ENCODE measurements at places on chromosomes 6 and 20. TPM values are rescaled to one million over a fixed set of nuclear protein-coding genes. Genes with fewer than 3 reads are reported as not detected.

Gene MYB
- total RNA-seq, result 0.13 TPM

Gene NR2E1
- not detected for total RNA-seq

Gene CTCFL
- total RNA-seq, result not detected

Gene CLIC5
- total RNA-seq, result not detected

Gene SIRPB1
- total RNA-seq, result 1.6 TPM

DNA sequence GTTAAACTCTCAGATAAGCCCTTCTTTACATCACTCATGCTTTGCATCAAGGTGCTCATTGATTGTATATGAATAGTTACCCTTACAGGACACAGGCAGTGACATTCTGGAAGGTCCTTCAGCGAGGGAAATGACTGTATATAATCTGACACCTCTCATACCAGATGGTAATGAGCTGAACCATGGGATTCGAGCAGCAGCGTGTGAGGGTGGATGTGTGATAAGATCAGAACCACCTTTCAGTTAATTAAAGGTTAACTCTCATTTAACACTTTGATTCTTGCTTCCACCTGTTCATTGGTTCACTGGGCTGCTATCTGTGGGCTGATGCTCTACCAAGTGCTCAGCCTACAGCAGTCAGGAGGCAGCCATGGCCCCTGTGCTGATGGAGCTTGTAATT lies 24.2 kb downstream of the NEDD9 start:
- DNase-seq, result no peak
- peaks cover 17% of the 10 kb centered on the region for H3K36me3 ChIP-seq
- no peak overlapping the region for H3K4me3 ChIP-seq
- H3K4me1 ChIP-seq, result peaks cover 93% of the 10 kb centered on the region
- H3K27ac ChIP-seq, result peak overlapping the region; percentile 96

DNA sequence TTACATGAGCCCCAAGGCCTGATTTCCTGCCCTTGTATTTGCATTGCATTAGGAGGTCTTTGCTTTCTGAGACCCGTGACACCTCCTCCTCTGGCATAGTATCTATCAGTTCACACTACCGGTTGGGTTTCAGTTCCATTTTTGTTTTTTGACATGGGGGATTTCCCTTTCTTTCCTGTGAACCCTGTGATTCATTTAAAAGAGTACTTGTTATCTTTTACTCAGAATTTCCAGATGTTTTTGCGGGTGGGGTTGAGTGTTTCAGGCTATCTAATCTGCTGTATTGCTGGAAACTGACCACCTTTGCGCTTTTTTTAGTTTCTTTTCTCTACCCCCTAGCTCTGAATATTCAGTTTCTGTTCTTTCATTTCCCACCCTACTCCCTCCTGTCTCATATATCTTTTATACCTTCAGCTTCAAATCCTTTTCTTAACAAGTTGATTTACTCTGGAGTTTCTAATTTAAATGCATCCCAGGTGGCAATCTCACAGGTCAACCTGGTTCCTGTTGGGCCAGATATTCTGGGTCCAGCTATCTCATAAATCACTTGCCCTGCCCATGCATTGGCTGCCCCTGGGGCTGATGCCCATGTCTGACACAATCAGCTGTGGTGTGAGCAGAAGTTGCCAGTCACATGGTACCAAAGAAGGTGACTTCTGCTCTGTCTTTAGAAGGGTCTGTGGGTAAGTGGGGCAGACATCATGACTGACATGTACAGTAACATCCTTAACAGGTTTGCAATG lies 14.3 kb upstream of the NCOA3 start:
- no peak overlapping the region for H3K4me3 ChIP-seq
- H3K27ac ChIP-seq, result no peak overlapping the region
- no peaks in the 10 kb centered on the region for H3K36me3 ChIP-seq

GRCh38 chr6:29853245-29853644 lies 25.6 kb downstream of the HLA-G start:
- H3K4me1 ChIP-seq, result no peaks in the 10 kb centered on the region
- H3K27ac ChIP-seq, result no peak overlapping the region
- H3K36me3 ChIP-seq, result no peaks in the 10 kb centered on the region
- no peak overlapping the region for H3K4me3 ChIP-seq

GRCh38 chr20:17138237-17138636 lies 88.6 kb upstream of the PCSK2 start:
- DNase-seq, result no peak
- no peaks in the 10 kb centered on the region for H3K27me3 ChIP-seq
- no peak overlapping the region for H3K4me3 ChIP-seq
- no peak overlapping the region for H3K27ac ChIP-seq
- no peaks in the 10 kb centered on the region for H3K4me1 ChIP-seq

- DNase-seq, result no peak
- H3K4me1 ChIP-seq, result no peaks in the 10 kb centered on the region
- H3K36me3 ChIP-seq, result no peaks in the 10 kb centered on the region
- no peak overlapping the region for H3K4me3 ChIP-seq
- peaks cover 69% of the 10 kb centered on the region for H3K27me3 ChIP-seq
- H3K27ac ChIP-seq, result no peak overlapping the region
Observed at GRCh38 chr6:44285552-44286284, 15.5 kb downstream of the TMEM151B start.

- H3K27me3 ChIP-seq, result no peaks in the 10 kb centered on the region
- peaks cover 28% of the 10 kb centered on the region for H3K4me1 ChIP-seq
- no peak overlapping the region for H3K4me3 ChIP-seq
- H3K36me3 ChIP-seq, result no peaks in the 10 kb centered on the region
- no peak for DNase-seq
Observed at GRCh38 chr20:8527998-8528723, 396.1 kb downstream of the PLCB1 start.

GRCh38 chr20:47922269-47922668 lies 137.0 kb upstream of the SULF2 start:
- no peaks in the 10 kb centered on the region for H3K27me3 ChIP-seq
- DNase-seq, result no peak
- H3K4me1 ChIP-seq, result peaks cover 41% of the 10 kb centered on the region
- H3K27ac ChIP-seq, result peak overlapping the region; percentile 93

GRCh38 chr6:93177438-93177837 lies 241.9 kb downstream of the EPHA7 start:
- no peak overlapping the region for H3K4me3 ChIP-seq
- no peaks in the 10 kb centered on the region for H3K36me3 ChIP-seq
- no peak for DNase-seq
- peaks cover 9% of the 10 kb centered on the region for H3K4me1 ChIP-seq
- H3K27ac ChIP-seq, result no peak overlapping the region
- H3K27me3 ChIP-seq, result no peaks in the 10 kb centered on the region

DNA sequence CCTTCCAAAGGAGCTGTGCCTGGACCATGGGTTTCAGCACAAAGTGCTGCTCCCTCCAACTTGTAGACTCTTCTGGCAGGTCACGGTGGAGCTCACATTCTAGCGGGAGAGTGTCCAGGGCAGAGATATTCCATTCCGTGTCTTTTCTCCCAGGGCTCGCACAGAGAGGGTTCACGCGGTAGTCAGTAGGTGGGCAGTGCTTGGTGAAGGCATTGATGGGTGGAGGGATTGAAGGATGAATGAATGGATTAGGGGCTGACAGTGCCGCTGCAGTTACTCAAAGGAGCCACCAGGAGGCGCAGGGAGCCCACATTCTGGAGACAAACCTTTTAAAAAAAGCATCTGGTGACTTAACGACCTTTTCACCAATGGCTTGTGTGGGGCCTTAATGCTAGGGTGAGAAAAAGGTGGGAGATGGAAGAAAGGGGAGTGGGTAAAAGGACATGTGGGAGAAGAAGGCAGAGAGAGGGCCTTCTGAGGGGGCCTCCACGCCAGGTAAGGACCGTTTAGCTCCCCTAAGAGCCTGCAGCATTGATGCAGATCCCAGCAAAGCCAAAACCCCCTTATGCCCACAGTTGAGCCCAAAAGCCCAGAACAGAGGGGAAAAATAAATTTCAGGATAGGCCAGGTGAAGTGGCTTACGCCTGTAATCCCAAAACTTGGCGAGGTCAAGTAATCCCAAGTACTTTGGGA lies 17.5 kb upstream of the FAM110A start:
- H3K4me1 ChIP-seq, result no peaks in the 10 kb centered on the region
- no peaks in the 10 kb centered on the region for H3K36me3 ChIP-seq
- H3K27ac ChIP-seq, result no peak overlapping the region
- no peak overlapping the region for H3K4me3 ChIP-seq
- peaks cover 30% of the 10 kb centered on the region for H3K27me3 ChIP-seq

- no peak overlapping the region for H3K27ac ChIP-seq
- peaks cover 11% of the 10 kb centered on the region for H3K4me1 ChIP-seq
- no peak overlapping the region for H3K4me3 ChIP-seq
- no peaks in the 10 kb centered on the region for H3K27me3 ChIP-seq
- no peaks in the 10 kb centered on the region for H3K36me3 ChIP-seq
- DNase-seq, result no peak
Observed at GRCh38 chr6:112846681-112847080, 499.6 kb downstream of the RFPL4B start.

DNA sequence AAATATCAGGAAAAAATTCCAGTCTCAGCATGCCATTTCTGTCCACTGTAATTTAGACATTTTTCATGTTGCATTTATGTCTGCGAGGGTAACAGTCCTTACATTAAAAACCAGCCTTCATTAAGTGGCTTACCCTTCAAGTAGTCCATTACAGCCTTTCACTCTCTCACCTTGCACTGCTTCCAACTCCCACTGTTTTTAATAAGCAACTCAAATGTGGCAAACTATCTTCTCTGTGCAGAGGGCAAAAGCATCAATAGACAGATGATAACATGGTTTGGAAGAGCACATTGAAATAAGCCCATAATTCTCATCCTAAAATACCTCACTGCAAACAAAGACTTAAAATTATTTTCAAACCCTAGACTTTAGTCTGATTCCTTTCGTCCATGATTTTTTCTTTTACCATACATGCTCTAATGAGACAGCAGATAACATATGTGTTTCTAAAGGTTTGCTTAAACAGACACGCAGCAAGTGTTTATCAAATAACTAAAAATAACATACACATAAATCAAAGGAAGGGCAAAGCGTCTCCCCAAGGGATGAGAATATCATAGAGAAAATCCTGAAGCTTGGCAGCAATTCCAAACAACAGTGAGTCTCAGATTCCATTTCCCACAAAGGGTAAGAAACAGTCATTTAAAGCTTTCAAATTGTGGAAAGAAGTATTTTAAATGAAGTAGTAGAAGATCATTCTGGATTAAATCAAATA lies 130.4 kb downstream of the PTPRK start:
- no peaks in the 10 kb centered on the region for H3K36me3 ChIP-seq
- H3K27me3 ChIP-seq, result no peaks in the 10 kb centered on the region
- DNase-seq, result no peak
- H3K4me3 ChIP-seq, result no peak overlapping the region

DNA sequence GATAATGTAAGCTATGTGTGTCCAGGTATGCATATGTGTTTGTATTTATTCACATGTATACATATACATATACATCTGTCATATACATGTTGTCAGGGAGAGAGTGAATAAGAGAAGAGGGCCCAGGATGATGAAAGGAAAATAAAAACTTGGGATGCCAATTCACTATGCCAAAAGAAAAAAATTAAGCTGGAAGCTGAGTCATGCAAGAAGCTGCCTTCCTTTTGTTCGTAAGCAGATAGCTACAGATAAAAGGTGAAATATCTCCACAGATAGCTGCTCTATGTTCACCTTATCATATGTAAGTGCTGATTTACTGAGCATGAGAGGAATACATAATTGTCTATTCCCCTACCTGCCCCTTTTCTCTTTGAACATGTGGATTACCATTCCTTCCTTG lies 579.9 kb downstream of the EPM2A start:
- no peak for DNase-seq
- H3K4me3 ChIP-seq, result no peak overlapping the region
- peaks cover 16% of the 10 kb centered on the region for H3K4me1 ChIP-seq
- no peak overlapping the region for H3K27ac ChIP-seq
- no peaks in the 10 kb centered on the region for H3K27me3 ChIP-seq

- peak overlapping the region; percentile 99 for H3K27ac ChIP-seq
- DNase-seq, result no peak
- H3K36me3 ChIP-seq, result no peaks in the 10 kb centered on the region
- H3K27me3 ChIP-seq, result no peaks in the 10 kb centered on the region
- peak overlapping the region; percentile 96 for H3K4me3 ChIP-seq
Observed at GRCh38 chr20:58652606-58653294, 1.7 kb downstream of the STX16 start.

- H3K4me1 ChIP-seq, result no peaks in the 10 kb centered on the region
- H3K4me3 ChIP-seq, result no peak overlapping the region
- H3K27ac ChIP-seq, result no peak overlapping the region
- peaks cover 20% of the 10 kb centered on the region for H3K27me3 ChIP-seq
Observed at GRCh38 chr6:123074616-123075015, 78.6 kb downstream of the CLVS2 start.

Measured in chondrocyte (in vitro differentiated cells).